ENCODE measurements at places on chromosomes 11 and 22. TPM values are rescaled to one million over a fixed set of nuclear protein-coding genes. Genes with fewer than 3 reads are reported as not detected.

- no peak for DNase-seq
Observed at GRCh38 chr22:48853627-48854240, 973.9 kb downstream of the BRD1 start.

DNA sequence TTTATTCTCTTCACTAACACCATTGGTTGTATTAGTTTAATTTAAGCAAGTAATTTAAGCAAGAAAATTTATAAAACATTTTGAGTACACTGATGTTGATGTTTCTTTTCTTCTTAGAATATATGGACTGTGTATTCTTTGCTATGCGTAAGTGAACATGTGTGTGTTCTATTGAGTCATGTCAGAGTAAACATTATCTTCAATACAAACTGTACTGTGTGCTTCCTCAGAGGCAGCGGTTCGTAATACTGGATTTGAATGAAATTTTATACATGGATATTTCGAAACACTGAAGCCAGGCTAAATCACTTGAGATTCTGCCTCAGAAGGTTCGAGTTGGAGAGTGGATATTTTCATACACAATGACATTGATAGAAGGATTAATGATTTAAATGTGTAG is 452.6 kb downstream of the LUZP2 start:
- DNase-seq, result no peak

GRCh38 chr11:89447845-89448244 is 43.3 kb downstream of the NOX4 start:
- DNase-seq, result no peak

The SLC6A5 gene
- total RNA-seq, result not detected

DNA sequence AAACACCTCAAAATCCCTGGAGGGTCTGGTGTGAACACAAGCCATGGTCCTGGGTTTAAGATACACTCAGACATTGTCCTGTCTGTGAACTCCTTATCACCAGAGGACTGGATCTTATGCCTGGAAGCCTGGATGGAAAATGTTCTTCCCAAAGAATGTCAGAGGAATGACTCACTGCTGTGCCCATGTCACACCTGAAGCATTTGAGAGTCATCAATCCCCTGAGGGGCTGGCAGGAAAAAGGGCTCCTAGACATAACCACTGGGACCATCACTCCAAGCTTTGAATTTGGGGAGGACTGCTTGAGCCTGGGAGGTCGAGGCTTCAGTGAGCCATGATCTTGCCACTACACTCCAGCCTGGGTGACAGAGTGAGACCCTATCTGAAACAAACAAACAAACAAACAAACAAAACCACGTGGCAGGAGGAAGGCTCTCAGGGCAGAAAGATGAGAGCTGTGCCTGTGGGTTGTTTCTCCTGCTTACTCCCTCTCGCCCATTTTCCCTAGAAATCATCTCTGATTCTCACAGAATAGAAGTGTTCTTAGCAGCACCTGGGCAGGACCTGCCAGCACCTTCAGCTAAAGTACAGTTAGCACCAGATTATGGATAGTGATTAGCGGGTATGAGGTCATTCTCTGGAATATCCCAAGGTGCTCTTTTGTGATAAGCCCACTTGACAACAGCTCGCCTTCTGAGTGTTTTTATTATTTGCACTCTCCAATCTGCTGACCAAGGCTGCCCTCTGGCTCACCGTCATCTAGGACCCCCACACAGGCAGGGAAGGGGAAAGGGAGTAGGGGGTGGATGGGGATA is 11.9 kb upstream of the PRG2 start:
- DNase-seq, result no peak
